EL (cell line): ENCODE measurements at places on chromosomes 7 and 10.

DNA sequence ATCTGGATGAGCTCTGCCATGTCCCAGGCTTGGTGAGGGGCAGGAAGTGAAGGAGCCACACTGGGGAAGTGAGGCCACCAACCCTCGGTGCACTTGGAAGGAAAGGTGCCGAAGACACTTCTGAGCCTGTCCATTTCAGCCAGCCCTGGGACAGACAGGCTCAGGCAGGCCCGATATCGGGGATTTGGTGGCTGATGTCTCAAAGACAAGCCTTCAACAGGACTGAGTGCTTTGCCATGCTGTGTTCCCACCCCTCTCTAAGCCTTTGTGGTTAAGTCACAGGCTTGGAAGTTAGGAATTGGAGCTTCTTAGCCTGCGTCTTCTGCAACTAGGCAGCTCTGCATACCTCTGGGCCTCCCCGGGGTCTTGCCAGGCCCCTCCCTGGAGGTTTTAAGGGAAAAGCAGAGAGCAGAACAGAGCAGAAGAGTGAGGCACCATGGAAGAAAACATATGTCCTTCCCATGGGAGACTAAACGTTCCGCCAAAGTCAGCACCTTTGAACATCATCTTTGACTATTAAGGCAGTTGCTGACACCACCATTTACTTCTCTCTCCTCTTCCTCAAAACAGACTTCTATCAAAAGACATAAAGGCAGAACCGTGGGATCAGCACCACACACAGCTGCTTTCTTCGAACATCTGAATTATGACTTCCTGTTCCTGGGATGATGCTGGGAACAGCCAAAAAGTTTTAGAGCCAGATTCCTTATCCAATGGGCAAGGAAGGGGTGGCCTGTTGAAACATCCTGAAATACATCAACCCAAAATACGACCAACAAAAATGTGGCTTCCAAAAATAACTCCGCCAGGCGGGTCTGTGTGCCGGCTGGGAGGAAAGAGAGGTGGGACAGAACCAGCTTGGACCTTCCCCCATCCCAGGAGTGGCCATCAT is 71.8 kb downstream of the AFAP1L2 start:
- no peak for DNase-seq

- DNase-seq, result peak; percentile 73
Measured at GRCh38 chr7:85773116-85773728, 586.4 kb upstream of the SEMA3D start.

DNA sequence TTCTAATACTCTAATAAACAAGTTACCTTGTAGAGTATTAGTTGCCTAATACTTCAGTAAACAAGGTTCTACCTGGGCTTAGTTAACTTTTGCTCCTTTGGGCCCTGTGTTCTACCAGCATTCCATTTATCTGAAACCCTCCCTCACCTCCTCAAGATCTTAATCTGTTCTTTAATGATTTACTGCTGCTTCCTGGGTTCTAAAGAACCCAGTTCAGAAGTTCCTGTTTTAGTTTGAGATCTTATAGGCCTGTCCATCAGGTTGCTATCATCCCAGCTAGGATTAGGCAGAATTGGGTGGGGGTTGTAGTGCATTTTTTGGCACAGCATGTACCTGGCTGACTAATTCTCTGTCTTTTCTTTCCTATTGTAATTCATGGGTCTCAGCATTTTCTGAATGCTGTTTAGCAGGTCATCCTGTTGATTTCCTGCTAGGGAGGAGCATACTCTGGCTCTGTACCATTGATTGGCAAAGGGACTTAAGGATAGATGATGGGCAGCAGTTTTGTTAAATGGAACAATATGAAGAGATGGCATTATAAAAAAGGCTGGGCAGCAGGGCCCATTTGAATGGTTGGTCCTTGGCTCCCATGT is 53.7 kb upstream of the TMEM248 start:
- no peak for DNase-seq

- DNase-seq, result no peak
Measured at GRCh38 chr10:12196531-12197211, 683 bp downstream of the CDC123 start.

- no peak for DNase-seq
Measured at GRCh38 chr10:57506414-57507094, 761.1 kb downstream of the IPMK start.

DNA sequence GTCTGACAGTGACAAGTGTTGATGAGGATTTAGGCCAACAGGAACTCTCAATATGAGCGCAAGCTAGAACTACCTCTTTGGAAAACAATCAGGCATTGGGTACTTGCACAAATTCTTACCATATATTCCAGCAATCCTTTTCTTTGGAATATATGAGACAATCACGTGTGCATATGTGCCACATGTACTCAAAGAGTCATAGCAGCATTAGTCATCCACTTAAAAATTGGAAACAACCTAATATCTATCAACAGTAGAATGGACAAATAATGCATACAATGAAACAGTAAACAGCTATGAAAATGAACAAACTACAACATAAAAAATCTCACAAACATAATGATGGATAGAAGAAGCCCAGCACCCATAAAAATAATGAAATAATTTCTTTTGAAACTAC is 179.7 kb downstream of the GLI3 start:
- no peak for DNase-seq

GRCh38 chr7:16204953-16205352 is 216.4 kb downstream of the CRPPA start:
- no peak for DNase-seq

DNA sequence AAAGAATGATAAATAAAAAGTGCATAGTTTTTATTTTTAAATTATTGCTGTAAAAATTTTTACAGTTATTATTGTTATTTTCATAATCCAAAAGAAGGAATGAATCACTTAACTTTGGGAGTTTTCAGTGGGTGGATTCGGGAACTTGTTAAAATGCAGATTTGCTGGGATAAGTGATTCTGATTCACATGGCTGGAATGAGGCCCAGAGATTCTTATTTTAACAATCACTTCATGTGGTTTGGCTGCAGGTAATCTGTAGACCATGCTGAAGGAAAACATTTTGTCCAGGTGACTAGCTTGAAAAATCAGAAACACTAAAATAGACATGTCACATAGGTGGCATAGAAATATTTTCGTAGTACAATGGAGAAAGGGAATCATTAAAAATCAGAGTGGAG is 13.9 kb downstream of the CROT start:
- DNase-seq, result peak; percentile 56

DNA sequence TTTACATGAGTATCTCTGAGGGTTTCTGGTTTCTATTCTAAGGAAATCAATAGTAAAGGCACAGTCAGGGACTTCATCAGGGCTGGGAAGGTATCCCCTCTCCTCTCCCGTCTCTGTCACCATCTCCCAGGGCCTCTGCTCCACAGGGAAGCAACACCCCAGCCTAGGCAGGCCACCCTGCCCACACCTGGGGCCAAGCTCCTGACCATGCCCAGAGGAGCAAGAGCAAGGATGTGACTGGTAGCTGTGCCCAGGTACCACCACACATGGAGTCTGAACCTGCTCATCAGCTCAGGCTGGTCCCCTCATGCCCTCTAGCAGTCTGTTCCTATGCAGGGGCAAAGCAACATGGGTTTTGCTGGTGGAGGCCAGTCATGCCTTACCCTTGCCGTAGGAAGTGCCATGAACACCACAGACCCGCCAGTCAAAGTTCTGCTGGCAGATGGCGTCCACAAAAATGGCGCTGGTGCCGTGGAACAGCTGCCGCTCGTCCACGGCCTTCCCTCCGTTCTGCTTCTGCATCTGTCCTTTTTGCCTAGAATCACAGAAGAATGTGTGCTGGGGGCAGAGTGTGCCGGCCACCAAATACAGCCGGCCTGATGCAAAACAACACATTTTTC is 36.8 kb downstream of the PARP12 start:
- no peak for DNase-seq

- DNase-seq, result no peak
Measured at GRCh38 chr10:72066318-72067284, 21.8 kb downstream of the SPOCK2 start.

- peak; percentile 58 for DNase-seq
Measured at GRCh38 chr10:110686047-110686446, 41.9 kb downstream of the RBM20 start.

- DNase-seq, result no peak
Measured at GRCh38 chr7:50416527-50417182, 33.5 kb downstream of the FIGNL1 start.

DNA sequence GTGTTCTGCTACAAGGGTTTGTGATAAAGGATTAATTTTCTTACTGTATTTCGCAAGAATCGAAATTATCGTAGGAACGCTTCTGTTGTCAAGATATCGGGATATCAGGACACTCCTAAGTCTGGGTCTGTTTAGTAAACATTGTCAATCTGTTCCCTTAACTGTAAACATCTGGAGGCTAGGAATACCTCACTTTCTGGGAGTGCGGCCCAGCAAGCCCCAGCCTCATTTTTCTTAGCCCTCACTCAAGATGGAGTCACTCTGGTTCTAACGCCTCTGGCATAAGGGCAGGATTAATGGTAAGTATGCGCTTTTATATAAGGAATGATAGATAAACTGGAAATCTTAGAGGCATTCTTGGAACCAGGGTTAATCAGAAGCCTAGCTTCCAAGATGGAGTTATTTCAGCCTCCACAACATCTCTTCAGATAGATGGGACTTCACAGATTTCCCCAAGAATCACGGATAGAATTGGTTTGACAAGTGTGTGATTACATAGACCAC is 30.1 kb upstream of the CCL24 start:
- DNase-seq, result no peak

GRCh38 chr10:43796781-43797180 is 148.1 kb upstream of the ZNF32 start:
- no peak for DNase-seq

DNA sequence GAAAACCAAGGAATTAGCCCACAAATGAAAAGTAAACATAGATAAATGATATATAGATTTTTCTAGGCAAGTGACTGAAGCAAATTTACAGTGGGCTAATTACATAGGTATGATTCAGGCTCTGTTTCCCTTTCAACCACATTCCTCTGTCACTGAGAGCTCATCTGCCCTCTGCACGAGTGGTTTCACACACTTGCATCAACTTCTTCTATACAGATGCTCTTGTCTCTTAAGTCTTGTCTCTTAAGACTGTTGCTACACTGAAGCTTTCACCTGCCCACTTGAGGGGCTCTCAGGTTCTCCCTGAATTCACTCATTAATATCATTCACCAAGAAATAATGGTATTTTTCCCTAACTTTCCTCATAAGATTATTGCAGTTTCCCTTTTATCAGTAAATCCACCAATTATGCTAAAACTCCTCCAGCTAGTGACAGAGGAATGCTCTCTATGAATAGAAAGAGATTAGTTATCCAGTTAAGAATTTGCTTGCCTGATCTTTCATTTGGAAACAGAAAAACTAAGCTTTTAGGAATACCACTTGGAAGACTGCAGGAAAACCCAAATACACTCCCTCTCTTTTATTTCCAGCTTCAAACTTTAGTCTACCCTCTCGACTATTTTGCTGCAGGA is 95.7 kb downstream of the ELAPOR2 start:
- DNase-seq, result no peak

GRCh38 chr7:25897261-25897782 is 254.7 kb upstream of the NFE2L3 start:
- no peak for DNase-seq

GRCh38 chr7:117446220-117446815 is 19.0 kb upstream of the ASZ1 start:
- no peak for DNase-seq

GRCh38 chr10:130707389-130707979 is 571.3 kb downstream of the GLRX3 start:
- DNase-seq, result no peak

GRCh38 chr7:86932038-86932512 is 127.4 kb downstream of the ELAPOR2 start:
- peak; percentile 38 for DNase-seq

DNA sequence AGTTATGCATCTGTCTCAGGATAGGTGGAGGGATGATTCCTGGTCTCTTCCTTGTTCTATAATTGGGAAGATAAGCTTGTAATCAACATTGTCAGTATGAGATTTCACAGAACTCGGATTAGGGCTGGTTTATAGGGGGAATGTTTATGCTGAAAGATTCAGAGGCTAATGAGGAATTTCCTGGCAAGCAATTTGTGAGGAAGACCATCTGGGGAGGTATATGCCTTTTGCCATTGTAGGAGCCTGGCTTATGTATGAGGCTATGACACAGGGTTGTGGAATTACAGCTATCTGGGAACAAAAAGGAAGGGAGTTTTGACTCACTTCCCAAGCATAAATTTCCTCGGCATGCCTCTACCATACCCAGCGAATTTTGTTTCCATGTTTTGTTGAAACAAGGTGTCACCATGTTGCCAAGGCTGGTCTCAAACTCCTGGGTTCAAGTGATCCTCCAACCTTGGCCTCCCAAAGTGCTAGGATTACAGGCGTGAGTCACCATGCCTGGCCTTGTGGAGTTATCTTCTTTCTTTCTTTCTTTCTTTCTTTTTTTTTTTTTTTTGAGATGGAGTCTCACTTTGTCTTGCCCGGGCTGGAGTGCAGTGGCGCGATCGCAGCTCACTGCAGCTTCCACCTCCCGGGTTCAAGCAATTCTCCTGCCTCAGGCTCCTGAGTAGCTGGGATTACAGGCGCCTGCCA is 1.6 kb upstream of the COPS6 start:
- peak; percentile 98 for DNase-seq

- DNase-seq, result peak; percentile 7
Measured at GRCh38 chr10:102988404-102989314, 70.6 kb downstream of the CNNM2 start.

GRCh38 chr7:103735377-103735776 is 254.1 kb downstream of the RELN start:
- DNase-seq, result peak; percentile 83

DNA sequence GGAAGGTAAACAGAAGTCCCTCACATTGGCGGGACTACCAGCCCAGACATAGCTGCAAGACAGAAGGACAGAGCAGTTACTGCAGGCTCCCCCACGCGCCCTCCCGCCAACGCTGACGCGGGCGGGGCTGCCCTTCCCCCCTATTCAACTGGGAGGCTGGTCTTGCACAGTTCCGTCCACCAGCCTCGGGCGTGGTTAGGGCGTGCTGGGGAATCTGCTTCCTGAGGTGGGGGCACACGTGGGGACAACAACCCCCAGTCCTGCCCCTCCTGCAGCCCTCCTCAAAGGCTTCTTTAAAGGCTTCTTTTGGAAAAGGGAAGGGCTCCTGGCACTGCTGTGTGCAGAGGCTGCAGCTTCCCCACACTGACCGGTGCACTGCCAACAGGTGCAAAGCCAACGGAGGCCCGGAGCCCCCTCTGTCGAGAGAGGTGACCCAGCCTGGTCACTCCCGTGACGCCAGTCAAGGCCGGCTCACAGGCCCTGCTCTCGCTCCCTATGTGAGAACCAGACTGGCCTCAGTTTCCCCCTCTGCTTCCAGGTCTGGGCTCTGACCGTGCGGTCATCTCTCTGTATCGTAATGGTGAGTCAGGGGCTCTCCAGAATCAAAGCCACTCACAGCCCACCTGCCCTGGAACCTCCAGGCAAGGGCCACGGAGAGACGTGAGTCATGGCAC is 126.0 kb downstream of the EBF3 start:
- DNase-seq, result no peak

GRCh38 chr10:821322-821721 is 110.2 kb downstream of the LARP4B start:
- peak; percentile 49 for DNase-seq

DNA sequence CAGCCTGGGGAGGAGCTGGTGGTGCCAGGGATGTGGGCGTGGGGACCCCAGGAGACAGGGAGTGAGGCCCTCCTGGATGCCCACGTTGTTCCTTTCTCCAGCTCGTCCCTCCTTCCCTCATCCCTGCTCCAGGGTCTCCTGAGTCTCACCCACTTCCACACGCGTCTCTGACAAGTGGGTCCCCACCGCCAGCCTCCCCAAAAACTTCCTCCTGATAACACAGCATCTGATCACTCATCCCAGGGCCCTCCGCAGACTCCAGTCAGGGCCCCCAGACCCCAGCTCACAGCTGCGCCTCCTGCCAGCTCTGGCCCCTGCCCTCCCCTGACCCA is 60.6 kb upstream of the INPP5A start:
- no peak for DNase-seq
